Activated effector memory CD4-positive, alpha-beta T cell treated with Interleukin-2 at 50 U/mL for 16 hours (primary cell): ENCODE measurements at places on chromosomes 6 and 20.

- DNase-seq = no peak
These were observed 5.3 kb downstream of the ZBTB24 start for GRCh38 chr6:109477725-109478124.

- DNase-seq = no peak
These were observed 50.6 kb upstream of the MAP7 start for GRCh38 chr6:136600818-136601217.

GRCh38 chr6:64679416-64679815, 1027.6 kb downstream of the EYS start:
- DNase-seq = no peak

GRCh38 chr6:128479048-128479666, 41.2 kb downstream of the PTPRK start:
- DNase-seq = no peak

- no peak for DNase-seq
These were observed 156.2 kb downstream of the QKI start for GRCh38 chr6:163570579-163571231.

DNA sequence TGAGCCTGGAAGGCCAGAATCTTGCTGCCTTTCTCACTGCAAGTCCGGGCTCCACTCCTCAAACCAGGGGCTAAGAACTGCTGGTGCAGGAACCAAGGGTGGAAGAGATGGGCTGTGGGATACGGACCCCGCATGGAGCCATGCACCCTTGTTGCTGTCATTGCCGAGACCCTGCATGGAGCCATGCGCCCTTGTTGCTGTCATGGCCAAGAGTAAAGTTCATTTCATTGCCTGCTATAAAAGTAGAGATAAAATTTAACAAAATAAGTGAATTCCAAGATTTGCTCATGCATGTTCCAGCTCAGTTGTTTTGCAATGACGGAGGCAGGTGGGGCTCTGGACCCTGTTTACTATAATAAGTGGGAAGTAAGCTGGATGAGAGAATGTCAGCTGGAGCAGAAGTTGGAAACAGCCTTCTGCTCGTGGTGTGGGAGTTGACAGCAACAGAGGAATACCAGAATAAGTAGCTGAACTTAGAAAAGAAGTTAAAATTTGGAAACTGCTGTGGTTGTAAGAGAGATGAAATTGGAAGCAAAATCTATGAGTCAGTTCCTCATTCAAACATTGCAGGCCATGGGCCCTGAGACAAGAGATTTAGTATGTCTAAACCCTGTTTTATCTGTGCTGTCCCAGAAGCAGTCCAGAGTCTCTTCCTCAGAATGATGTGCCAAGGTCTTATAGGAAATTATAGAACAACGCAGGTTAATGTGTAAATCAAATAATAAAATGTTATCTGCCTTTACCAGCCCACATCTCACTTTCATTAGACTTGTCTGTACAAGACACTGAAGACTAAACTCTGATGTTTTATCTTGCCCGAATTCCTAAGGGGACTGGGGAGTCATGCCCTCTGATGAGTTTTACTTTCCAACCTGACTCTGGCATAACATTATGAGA, 15.8 kb upstream of the THBS2 start:
- no peak for DNase-seq

GRCh38 chr6:115832786-115833185, 227.9 kb downstream of the FRK start:
- no peak for DNase-seq

- no peak for DNase-seq
These were observed 44.6 kb upstream of the SENP6 start for GRCh38 chr6:75557068-75557467.

DNA sequence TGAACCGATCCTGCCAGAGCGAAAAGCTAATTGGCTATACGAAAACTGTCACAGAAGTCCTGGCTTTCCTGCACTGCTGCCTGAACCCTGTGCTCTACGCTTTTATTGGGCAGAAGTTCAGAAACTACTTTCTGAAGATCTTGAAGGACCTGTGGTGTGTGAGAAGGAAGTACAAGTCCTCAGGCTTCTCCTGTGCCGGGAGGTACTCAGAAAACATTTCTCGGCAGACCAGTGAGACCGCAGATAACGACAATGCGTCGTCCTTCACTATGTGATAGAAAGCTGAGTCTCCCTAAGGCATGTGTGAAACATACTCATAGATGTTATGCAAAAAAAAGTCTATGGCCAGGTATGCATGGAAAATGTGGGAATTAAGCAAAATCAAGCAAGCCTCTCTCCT, 14.2 kb downstream of the CCR6 start:
- DNase-seq = no peak

DNA sequence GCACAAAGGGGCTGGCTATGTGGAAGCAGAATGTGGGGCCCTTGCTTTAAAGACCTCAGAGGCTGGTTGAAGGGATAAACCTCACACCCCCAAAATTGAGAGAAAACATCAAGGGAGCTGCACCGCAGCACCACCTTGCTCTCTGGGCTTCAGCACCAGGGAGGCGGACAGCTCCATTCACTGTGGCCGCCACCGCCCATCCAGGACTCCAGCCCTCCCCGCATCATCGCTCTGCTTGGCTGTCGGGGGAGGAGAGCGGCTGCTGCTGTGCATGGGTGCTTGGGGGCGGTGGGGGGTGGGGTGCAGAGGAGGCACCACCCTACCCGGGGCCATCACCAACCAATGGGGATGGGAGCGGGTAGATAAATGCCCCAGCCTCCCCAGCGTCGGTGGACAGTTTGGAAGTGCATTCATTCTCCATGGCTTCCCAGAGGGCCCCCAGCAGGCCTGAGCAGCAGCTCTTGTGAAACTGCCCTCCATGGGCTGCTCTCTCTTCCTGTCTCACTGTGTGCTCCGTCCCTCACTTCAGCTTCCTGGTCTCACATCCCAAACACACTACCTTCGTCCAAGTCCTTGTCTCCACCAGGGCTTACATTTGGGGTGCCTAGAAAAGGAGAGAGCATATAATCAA, 75.7 kb upstream of the BHLHE23 start:
- DNase-seq = no peak

- DNase-seq = no peak
These were observed 27.8 kb downstream of the ERMARD start for GRCh38 chr6:169779092-169779815.

GRCh38 chr20:50594591-50595432, 84.6 kb downstream of the PTPN1 start:
- DNase-seq = no peak

DNA sequence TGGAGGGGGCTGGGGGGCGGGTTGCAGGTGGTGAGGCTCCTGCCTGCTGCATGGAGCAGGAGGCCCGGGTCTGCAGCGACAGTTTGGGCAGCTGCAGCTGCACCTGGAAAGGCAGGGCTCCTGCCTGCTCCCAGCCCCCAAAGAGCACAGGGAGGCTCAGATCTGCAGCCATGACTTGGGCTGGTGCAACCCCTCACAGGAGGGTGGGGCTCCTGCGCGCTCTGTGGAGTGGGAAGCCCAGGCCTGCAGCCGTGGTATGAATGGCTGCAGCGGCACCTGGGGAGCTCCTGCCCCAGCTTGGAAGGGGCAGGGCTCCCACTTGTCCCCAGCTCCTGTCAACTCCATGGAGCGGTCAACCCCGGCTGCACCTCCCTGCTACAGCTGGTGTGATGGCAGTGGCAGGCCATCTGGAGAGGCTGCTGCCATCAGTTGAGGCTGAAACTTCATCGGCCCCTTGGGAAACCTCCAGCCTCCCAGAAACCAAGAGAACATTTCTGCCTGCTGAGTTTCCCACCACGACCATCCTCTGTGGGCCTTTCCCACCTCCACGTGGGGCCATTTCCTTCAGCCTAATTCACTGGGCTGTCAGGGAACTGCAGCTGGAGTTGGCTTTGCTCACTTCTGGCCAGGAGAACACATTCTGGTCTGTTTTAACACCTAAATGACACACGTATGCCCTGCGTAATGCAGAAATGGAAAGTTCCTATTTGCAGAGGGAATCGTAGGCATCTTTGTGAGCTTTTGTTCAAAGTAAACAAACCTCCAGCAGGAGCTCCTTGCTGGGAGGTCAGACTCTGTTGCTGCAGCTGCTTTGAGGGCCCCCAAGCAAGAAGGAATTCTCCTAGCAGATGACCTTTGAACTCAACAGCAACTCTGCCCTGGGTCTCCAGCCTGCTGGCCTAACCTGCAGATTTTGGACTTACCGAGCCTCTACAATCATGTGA, 429.0 kb downstream of the PREX1 start:
- DNase-seq = no peak

DNA sequence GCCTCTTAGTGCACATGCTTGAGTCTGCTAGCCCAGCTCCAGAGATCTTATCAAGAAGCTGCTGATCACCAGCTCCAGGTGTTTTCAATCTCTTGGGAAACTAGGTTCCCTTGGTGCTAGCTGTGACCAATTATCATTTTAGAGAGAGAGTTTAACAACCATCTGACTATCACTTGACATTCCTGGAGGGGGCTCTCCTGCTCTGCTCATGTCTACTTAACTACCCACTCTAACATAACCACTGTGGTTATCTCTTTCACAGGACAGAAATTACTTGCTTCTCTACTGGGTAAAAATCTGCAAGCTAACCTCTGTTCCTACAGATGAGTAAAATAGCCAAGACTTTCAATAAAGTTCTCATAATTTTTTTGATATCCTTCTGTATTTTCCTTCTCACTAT, 823.4 kb upstream of the GJE1 start:
- DNase-seq = no peak

GRCh38 chr6:137949686-137950390, 82.8 kb downstream of the TNFAIP3 start:
- DNase-seq = no peak

DNA sequence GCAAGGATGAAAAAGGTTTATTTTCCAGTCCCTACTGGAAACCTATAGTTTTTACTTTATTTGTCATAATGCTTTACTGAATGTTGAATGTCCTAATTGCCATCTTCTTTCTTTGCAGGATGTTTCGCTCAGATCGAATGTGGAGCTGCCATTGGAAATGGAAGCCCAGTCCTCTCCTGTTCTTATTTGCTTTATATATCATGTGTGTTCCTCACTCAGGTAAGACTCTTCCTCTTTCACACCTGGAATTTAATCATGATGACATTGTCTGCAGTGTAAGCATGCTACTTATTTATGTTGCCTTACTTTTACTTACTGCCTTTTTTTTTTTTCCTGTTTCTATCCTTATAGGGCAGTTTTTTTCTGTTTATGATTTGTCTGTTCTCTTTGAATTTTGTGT, 7.6 kb downstream of the ADGRG6 start:
- DNase-seq = no peak

DNA sequence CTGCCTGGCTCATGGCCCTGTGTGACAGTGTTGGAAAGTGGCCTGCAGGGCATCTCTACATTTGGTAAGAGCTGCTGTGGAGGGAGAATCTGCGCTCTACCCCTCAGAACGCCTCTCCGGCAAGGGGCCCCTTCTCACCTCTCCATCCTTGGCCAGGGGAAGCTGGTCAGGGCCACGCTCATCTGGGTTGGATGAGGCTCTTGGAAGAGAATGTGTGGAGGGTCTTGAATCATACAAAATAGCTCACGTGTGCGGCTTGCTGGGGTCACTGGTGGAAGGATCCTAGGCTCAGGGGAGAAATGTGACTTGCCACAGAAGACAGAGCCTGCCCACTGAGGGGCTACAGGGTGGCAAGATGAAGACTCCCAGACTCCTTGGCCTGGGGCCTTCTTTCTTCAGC, 105.0 kb downstream of the SCML4 start:
- no peak for DNase-seq

- peak; percentile 8 for DNase-seq
These were observed 19.2 kb upstream of the GLP1R start for GRCh38 chr6:39029156-39030011.

GRCh38 chr6:168416531-168416930, 24.5 kb upstream of the SMOC2 start:
- DNase-seq = no peak

DNA sequence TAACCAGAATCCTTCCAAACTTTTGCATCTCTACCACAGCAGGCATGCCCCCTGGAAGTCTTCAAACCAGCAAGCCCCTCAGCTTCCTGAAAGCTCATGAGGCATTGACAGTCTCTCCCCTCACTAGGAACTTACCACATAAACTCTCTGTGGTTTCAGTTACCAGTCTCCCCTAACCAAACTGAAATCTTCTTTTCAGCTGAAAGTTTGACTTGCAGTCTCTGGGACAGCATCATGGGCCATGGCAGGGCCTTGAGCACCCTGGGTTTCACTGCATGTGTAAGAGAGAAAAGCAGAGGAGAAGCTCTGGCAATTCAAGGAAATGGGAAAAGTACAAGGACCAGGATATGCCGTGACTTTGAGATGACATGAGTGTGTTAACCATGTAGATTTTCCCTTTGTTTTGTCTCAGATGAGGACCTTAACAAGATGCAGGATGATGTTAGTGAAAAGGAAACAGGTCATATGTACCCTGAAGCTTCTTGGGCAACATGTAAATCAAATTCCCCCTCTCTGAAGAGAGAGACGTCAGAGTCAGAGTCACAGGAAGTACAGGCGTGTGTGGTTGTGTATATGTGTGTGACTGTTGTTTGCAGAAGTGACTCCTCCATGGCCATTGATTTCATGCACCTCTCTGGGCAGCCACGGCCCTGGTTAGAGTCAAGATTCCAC, 106.3 kb downstream of the TNFRSF21 start:
- DNase-seq = no peak

GRCh38 chr20:32564921-32565734, 20.0 kb downstream of the NOL4L start:
- no peak for DNase-seq
